ENCODE measurements at places on chromosomes 3 and 15. TPM values are rescaled to one million over a fixed set of nuclear protein-coding genes. Genes with fewer than 3 reads are reported as not detected.

DNA sequence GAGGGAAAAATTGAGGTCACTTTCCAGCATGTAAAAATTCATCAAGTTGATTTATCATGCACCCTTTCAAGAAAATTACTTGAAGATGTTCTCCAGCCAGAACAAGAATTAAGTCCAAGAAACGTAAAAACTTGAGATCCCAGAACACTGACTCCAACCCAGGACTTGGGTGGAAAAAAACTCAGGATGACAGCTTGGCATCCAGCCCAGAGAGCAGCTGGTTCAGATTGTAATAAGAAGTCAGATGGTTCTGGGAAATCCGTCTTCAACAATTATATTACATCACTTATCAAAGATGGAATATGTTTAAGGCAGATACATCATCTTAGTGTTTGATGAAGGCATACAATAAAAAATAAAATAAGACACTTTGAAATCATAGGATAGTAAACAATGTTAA is 23.0 kb upstream of the DNAJC13 start:
- no peak for ATAC-seq

GRCh38 chr3:138786788-138787271 is 47.9 kb downstream of the PIK3CB start:
- peak; percentile 58 for ATAC-seq

GRCh38 chr3:143978263-143978631 is 6.6 kb downstream of the DIPK2A start:
- no peak for ATAC-seq

The IL17RD gene
- total RNA-seq = 15.9 TPM

The ACKR2 gene
- total RNA-seq = 9.3 TPM
